ENCODE measurements at places on chromosomes 5 and 9.

GRCh38 chr5:10775646-10776045 lies 14.6 kb upstream of the DAP start:
- no peak for DNase-seq

GRCh38 chr5:90861843-90862586 lies 303.4 kb downstream of the ADGRV1 start:
- DNase-seq: no peak

DNA sequence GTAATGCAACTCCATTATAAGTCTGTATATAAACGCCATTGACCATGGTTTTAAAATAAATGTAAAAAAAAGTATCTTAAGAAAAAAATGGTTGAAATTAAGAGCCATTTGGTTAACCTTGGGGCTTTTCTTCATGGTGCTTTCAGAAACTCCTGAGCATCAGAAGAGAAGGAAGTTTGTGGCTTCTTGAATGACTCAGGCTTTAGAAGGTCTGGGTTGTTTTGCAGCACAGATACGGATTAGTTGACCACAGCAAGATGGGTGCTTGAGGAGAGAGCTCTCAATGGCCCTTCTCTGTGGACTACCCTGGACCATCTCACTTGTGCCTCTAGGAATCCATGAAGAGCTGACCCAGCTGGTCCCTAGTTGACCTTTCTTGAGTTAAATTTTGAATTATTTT lies 189.5 kb downstream of the TMEM38B start:
- DNase-seq: no peak

- DNase-seq: no peak
Observed at GRCh38 chr5:54965806-54966205, 19.6 kb downstream of the ESM1 start.

DNA sequence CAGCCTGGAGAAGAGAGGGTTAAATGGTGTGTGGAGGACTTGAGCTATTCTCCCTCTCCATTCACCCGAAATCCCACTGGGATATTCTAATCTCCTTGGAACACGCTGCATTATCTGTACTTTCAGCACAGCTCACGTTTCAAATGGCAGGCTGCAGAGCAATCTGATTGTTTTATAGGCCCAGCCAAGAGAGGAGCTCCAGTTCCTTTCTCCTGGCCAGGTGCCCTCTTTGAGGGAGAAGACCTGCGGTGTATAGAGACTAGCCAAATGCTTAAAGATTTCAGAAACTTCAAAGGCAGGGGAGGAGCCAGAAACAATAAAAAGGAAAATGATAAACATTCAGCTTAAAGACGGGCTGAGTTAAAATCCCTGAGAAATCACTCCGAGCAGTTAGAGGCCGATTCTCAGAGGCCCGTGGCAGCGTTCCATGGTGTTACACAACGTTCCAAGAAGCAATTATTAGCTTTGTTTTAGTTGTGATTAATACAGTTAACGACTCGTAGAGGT lies 564.0 kb upstream of the KLF4 start:
- DNase-seq: peak; percentile 28

DNA sequence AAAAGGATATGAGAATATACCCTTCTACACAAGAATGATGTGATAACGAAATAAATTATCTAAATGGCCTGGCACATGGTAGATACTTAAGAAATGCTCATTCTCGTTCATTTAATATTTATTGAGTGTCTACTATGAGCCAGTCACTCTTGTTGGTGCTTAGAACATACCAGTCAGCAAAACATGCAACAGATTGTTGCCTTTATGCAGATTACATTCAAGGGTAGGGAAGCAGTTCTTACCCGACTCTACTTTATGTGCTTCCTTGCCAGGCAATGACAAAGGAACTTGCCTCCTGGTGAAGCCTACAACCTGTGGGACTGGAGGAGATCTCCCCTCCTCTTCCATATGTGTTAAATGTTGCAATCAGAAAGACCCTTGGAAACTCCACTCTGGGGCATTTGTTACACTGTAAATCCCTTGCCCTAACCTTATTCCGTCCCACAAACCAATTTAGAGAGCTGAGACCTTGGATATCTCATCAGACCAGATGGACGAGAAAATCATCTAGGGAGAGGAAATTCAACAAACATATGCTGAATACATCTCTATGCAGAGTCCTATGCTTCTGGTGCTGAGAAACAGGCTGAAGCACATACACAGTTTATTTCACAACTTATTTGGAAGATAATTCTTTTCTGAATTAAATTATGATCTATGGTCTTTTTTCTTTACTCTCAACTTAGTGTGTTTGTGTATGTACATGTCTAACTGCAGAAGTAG lies 128.1 kb upstream of the TRIM32 start:
- DNase-seq: no peak

DNA sequence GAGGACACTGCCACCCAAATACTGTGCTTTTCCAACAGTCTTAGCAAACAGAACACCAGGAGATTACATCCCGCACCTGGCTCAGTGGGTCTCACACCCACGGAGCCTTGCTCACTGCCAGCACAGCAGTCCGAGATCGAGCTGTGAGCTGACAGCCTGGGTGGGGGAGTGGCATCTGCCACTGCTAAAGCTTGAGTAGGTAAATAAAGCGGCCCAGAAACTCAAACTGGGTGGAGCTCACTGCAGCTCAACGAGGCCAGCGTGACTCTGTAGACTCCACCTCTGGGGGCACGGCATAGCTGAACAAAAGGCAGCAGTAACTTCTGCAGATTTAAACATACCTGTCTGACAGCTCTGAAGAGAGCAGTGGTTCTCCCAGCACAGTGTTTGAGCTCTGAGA lies 28.8 kb downstream of the EPB41L4A start:
- DNase-seq: no peak

DNA sequence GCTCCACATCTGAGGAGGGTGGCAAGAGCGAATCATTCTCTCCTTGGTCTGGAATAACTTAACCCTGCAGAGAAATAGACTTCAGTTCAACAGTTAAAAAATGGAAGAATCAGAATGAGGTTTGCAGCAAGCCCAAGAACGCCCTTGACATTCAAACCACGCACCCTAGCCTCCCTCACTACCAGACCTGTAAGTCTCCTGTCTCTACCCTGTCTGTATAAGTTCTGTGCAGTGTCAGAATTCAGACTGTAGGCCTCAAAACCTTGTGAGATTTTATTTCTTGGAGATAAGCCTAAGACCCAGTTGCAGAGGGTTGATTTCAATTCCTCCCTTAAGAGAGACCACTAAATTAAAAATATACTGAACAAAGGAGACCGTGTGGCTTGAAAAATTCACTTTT lies 35.8 kb upstream of the PLPP1 start:
- DNase-seq: no peak

DNA sequence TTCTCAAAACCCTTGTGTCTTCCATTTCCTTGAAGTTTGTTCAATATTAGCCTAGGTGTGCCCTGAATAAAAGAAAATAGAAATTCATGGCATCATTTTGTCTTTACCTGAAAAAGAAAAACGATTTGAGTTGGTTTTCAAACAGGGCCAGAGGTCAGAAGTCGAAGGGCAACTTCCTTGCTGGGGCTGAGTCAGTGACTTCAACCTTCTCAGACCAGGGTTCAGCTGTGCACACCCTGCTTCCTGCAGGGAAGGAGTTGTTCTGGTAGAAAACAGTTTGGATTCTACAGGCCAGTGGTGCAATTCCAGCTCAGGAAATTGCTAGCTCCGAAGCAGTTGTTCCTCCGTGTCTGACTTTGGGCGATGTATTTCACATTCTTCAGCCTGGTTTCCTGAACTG lies 132.1 kb upstream of the SLC30A5 start:
- DNase-seq: no peak

- no peak for DNase-seq
Observed at GRCh38 chr5:1004461-1005248, 3.9 kb upstream of the NKD2 start.

DNA sequence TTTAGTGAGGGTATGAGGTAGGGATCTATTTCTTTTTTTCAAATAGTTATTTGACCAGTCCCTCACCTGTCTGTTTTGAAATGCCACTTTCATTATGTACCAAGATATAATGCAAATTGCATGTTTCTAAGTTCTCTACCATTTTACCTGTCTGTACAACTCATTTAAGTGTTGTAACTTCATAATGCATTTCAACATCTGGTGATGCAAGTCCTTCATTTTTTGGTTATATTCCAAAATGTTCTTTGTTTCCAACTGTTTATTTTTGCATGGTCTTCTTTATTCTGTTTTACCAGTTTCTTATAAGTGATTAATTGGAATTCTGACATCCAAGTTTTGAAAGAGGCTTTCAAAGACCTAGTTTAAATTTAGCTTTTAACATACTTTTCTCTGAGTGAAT lies 26.8 kb downstream of the TDRD7 start:
- no peak for DNase-seq

DNA sequence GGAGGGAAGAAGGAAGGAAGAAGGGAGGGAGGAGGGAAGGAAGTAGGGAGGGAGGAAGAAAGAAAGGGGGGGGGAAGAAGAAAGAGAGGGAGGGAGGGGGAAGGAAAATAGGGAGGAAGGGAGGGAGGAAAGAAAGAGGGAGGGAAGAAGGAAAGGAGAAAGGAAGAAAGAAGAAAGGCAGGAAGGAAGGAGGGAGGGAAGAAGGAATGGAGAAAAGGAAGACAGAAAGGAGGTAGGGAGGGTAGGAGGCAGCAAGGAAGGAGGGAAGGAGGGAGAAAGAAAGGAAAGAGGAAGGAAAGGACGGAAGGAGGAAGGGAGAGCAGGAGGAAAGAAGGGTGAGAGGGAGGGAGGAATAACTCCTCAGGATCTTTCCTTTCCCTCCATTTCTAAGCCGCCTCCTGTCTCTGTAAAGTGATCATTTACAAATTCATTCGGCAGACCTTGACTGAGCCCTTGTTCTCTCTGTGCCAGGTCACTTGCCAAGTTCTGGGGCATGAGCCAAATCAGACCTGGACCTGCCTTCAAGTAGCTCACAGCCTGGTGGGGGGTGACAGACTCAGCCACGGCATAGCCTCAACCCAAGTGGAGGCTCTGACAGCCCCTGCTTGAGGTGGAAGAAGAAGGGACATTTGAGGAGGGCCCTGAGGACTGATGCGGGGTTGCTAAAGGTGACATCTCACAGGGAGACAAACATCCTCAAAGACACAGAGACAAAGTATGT lies 69.0 kb upstream of the HRH2 start:
- DNase-seq: no peak

DNA sequence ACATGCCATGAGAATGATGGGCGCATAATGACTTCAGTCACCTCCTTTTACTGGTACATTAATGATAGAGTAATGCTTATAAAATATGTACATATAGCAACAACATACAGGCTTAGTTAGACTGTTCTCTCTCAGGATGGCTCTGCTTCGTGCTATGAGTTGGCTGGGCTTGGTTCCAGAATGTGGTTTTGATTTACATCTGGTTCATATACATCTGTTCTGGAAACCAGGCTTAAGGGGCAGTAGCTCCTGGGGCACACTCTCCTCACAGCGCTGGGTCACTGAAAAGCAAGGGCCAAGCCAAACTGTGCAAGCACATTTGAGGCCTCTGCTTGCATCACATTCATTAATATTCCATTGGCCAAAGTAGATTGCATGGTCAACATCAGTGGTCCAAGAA lies 44.9 kb downstream of the PCSK1 start:
- DNase-seq: no peak

DNA sequence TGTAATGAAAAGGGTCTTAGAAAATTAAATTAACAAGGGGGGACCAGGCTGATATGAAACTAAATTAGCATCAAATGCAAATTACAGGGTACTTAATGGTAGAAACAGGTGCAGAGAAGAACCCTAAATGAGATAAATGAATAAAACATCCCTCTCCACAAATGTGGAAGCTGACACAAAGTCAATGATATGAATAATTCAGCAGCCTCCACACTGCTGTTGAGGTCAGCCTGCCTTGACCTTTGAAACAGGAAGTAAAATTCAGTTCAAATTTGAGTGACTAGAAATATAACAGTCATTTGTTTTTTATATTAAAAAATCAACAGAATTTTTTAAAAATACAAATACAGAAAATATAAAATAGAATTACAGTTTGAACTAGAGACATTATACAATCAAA lies 40.0 kb downstream of the EBF1 start:
- no peak for DNase-seq

GRCh38 chr9:17063535-17064135 lies 71.2 kb upstream of the CNTLN start:
- DNase-seq: peak; percentile 13

- DNase-seq: no peak
Observed at GRCh38 chr5:110056580-110057114, 366.9 kb downstream of the MAN2A1 start.

- DNase-seq: no peak
Observed at GRCh38 chr5:59497207-59497606, 396.3 kb downstream of the PDE4D start.

GRCh38 chr5:143359869-143360268 lies 43.6 kb downstream of the NR3C1 start:
- DNase-seq: no peak

GRCh38 chr5:103228588-103228987 lies 30.0 kb upstream of the MACIR start:
- DNase-seq: no peak

DNA sequence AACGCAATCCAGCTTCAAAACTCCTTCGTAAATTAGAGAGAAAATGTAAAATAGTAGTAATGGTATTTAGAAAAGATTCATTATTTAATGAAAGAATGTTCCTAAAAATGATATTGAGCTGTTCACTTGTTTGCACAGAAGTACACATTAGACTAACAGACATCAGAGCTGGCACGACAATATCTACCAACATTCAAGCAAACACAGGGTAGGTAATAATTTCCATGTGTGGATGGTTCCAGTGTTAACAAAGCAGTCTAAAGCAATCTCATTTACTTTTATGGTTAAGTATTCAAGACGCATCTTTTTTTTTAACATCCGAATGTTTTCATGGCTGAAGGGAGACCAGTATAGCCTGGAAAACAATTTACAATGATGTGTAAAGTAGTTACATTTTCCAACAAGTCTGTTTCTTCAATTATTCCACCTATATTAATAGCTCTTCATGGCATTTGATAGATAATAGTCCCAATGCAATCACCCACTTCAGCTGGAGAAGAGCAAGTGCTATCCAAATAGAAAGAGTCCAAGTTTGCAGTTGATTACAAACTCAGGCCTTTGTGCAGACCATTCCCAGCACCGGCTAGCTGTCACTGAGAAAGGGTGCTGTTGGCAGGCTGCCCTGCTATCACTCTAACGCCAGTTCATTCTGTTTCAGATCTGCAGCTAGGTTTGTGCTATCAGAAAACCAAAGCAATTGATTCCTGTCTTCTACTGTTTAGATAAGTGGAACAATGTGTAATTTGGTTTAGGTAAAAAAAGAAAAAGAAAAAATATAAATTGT lies 458.8 kb downstream of the DTWD2 start:
- no peak for DNase-seq

- DNase-seq: no peak
Observed at GRCh38 chr5:116437922-116438578, 136.6 kb downstream of the SEMA6A start.
